A549 treated with CORT108297 at 1 μM for 4 hours (cell line): ENCODE measurements at places on chromosomes 5 and 9. TPM values are rescaled to one million over a fixed set of nuclear protein-coding genes. Genes with fewer than 3 reads are reported as not detected.

Gene C5orf47
- 0.05 TPM in 1 of 5 replicates, not detected in the others for total RNA-seq

Gene PCDHB2
- 3.1 to 6.7 TPM (median 3.8 TPM) in 5 replicates for total RNA-seq

Gene FLT4
- 3.1 to 4.5 TPM (median 4.2 TPM) in 5 replicates for total RNA-seq

Gene ZNF483
- total RNA-seq = 0.66 to 0.92 TPM (median 0.83 TPM) in 5 replicates

Gene MEIKIN
- not detected in 5 replicates for total RNA-seq

Gene TAF11L10
- total RNA-seq = not detected in 5 replicates

Gene ADCY2
- not detected in 5 replicates for total RNA-seq

Gene TOR1B
- total RNA-seq = 21.3 to 26.5 TPM (median 24.1 TPM) in 5 replicates

Gene GRM6
- total RNA-seq = not detected in 5 replicates

Gene LCN1
- total RNA-seq = 0.12 TPM in 1 of 5 replicates, not detected in the others

Gene PPP3R2
- total RNA-seq = not detected in 5 replicates

Gene TMEM171
- total RNA-seq = 4.8 to 7.5 TPM (median 6.2 TPM) in 5 replicates

Gene PCDHGC5
- total RNA-seq = 0.02 to 0.03 TPM (median 0.03 TPM) in 3 of 5 replicates, not detected in the others

Gene C5orf52
- not detected in 5 replicates for total RNA-seq

Gene FAM200C
- total RNA-seq = 1.9 to 2.6 TPM (median 2.4 TPM) in 5 replicates

Gene SCGB3A2
- total RNA-seq = not detected in 5 replicates

Gene TAF11L7
- total RNA-seq = not detected in 5 replicates

Gene ABITRAM
- 20.3 to 25.2 TPM (median 21.1 TPM) in 5 replicates for total RNA-seq

Gene SPINK7
- not detected in 5 replicates for total RNA-seq

Gene TAF11L8
- not detected in 5 replicates for total RNA-seq

Gene FOXD4L4
- 0.04 to 0.14 TPM (median 0.08 TPM) in 4 of 5 replicates, not detected in the other for total RNA-seq

Gene GMCL2
- 0.02 TPM in 1 of 5 replicates, not detected in the others for total RNA-seq

Gene RASGRF2
- total RNA-seq = 1.8 to 2.1 TPM (median 2.1 TPM) in 5 replicates

Gene ICE1
- 18.0 to 24.5 TPM (median 22.5 TPM) in 5 replicates for total RNA-seq

Gene INSYN2B
- total RNA-seq = 0.44 to 0.81 TPM (median 0.65 TPM) in 5 replicates

Gene FUT7
- total RNA-seq = 0.08 to 0.09 TPM in 2 of 5 replicates, not detected in the others

Gene MLANA
- not detected in 5 replicates for total RNA-seq

Gene TSSK1B
- total RNA-seq = not detected in 5 replicates

Gene RAD50
- total RNA-seq = 26.5 to 35.9 TPM (median 28.8 TPM) in 5 replicates

Gene GLRA1
- total RNA-seq = not detected in 5 replicates

Gene CNTNAP3
- 7.3 to 12.2 TPM (median 9.9 TPM) in 5 replicates for total RNA-seq

Gene PITX1
- total RNA-seq = 19.7 to 36.7 TPM (median 34.1 TPM) in 5 replicates

Gene PRDM9
- not detected in 5 replicates for total RNA-seq

Gene ZMAT2
- total RNA-seq = 80.9 to 136 TPM (median 89.0 TPM) in 5 replicates

Gene C9orf72
- 2.6 to 4.8 TPM (median 4.5 TPM) in 5 replicates for total RNA-seq

Gene ADGRD2
- total RNA-seq = not detected in 5 replicates

Gene AMBP
- 7.2 to 10.1 TPM (median 7.7 TPM) in 5 replicates for total RNA-seq

Gene GCNT4
- 0.39 to 0.47 TPM (median 0.43 TPM) in 5 replicates for total RNA-seq

Gene SPATA9
- not detected in 5 replicates for total RNA-seq

Gene PCDHA10
- total RNA-seq = 0.01 to 0.02 TPM (median 0.02 TPM) in 3 of 5 replicates, not detected in the others

Gene PCDHGA3
- 0.04 to 0.07 TPM in 2 of 5 replicates, not detected in the others for total RNA-seq

Gene FGF1
- total RNA-seq = 0.32 to 0.82 TPM (median 0.34 TPM) in 5 replicates

Gene MGAT4B
- total RNA-seq = 216 to 271 TPM (median 246 TPM) in 5 replicates

Gene PCDHB7
- 0.03 TPM in 1 of 5 replicates, not detected in the others for total RNA-seq

Gene OLFML2A
- total RNA-seq = 16.2 to 24.8 TPM (median 20.4 TPM) in 5 replicates

Gene TNFSF8
- not detected in 5 replicates for total RNA-seq

Gene PCDHGA5
- 0.07 to 0.24 TPM (median 0.15 TPM) in 5 replicates for total RNA-seq

Gene OBP2B
- not detected in 5 replicates for total RNA-seq

Gene GABRA1
- not detected in 5 replicates for total RNA-seq

Gene STK10
- 19.6 to 24.7 TPM (median 22.4 TPM) in 5 replicates for total RNA-seq
